ENCODE measurements at places on chromosomes 1 and 21.

DNA sequence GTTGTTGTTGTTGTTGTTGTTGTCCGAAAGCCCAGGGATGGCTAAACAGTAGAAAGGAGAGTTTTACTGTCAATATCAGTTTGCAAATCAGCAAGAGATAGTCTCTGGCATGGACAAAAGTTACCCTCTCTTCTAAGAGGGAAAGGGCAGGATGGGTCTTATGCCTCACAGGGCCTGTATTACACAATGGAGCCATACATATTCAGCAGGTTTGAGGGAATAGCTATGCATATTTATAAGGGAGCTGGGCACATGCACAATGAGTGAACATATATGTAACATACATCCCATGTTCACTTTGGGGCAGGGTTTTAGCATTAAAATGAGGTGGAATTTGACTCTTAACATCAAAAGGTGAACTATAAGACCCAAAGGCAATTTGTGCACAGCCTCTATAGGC lies 84.4 kb upstream of the PGBD5 start:
- no peak for DNase-seq

GRCh38 chr1:156461109-156461508 lies 39.5 kb downstream of the MEF2D start:
- DNase-seq = no peak

GRCh38 chr21:15020797-15021196 lies 44.0 kb downstream of the NRIP1 start:
- no peak for DNase-seq

DNA sequence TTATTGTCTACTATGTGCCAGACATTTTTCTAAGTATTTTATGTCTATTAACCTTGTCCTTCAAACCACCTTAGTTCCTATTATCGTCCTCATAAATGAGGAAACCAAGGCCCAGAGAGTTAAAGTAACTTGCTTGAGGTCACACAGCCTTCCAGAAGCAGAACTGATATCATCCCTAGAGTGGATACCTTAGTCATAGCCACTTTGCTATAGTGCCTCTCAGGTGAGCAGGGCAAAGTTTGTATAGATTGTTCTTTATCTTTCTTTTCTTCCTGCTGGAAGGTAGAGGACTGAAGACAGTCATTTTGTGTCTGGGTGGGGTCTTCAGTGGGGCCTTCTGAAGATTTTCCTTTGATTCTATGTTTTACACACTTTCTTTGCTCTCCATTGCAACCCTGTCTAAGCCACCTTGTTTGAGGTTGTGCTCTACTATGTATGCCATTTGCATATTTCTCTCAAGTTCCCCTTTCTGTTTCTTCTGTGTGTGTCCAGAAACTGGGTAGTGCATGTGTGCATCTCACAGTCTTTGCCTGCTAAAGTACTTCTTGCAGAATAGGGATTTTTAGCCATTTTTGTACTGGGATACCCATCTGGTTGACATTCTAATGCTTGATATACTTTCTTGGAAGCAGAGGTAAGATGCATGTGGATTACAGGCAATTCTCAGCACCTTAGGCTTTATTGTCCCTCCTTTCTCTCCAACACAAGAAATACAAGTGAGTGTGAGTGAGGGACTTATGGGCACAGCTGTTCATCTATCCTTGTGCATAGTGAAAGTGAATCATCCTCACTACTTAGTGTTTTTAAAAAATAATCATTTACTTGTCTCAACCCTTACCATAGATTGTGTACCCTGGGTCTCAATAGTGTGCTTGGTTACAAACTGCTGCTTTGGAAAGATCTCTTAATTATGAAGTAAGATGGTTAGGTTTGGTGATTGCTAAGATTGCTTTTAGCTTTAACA lies 207.6 kb upstream of the HMCN1 start:
- no peak for DNase-seq

GRCh38 chr1:44489481-44489880 lies 84.4 kb downstream of the RNF220 start:
- DNase-seq = no peak

DNA sequence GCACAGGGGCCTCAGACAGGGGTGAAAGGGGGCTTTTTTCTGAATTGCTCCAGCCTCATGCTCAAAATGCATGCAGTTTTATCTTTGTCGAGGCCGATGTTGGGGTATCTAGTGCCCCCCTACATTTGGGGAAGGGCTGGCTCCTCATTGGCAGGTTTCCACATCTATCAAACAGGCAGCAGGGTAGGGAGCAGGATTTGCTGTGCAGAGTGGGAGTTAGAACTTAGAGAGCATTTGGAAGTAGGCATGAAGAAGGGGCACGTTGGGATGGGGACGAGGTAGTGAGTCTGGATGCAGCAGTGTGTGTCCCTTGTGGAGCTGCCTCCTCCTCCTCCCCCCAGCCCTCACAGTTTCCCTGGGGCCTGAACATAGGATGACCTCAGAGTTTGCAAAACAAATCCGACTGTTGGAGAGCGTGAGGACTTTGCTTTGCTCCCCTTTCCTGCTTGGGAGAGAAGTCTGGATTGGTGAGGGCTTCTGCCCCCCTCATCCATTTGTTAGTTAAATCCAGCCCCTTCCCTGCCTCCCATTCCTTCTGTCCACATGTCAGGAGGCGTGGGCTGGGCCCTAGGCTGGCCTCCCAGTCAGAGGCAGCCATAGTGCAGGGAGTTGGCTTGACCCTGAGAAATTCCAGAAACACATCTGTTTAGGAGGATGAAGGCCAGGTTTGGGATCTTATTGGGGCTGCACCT lies 36.9 kb upstream of the GPR37L1 start:
- DNase-seq = peak; percentile 34

DNA sequence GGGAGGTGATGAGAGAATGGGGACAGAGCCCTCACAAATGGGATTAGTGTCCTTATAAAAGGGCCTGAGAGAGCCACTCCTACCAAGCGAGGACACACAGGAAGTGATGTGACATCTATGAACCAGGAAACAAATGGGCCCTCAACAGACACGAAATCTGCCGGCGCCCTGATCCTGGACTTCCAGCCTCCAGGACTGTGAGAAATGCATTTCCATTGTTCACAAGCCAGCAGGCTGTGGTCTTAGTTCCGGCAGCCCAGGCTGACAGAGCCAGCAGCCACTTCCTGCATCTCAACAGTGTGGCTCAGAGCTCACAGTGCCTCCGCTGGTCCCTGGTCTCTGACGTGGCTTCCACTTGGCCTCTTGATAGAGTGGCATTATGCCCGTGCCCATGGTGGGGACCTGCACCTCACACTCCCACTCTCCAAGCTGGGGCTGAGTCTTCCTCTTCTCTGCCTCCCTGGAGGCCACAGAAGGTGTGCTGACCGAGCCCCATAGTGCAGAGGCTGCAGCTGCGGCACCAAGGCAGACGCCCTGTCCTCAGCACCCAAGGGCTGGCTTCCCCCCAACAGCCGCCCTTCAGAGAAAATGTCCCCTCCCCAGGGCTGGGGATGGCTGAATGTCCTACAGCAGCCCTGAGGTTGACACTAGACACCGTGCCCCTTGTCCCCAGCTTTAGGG lies 44.9 kb downstream of the ACOT7 start:
- no peak for DNase-seq

- no peak for DNase-seq
These were observed 18.2 kb downstream of the CAP1 start for GRCh38 chr1:40058453-40059337.

GRCh38 chr1:36919491-36920145 lies 114.7 kb downstream of the GRIK3 start:
- no peak for DNase-seq
